ENCODE measurements at places on chromosomes 1 and 21. TPM values are rescaled to one million over a fixed set of nuclear protein-coding genes. Genes with fewer than 3 reads are reported as not detected.

FABP3 gene
- not detected for total RNA-seq

CLCA1 gene
- 0.13 TPM for total RNA-seq

S100A2 gene
- total RNA-seq, result 0.69 TPM

NCAM2 gene
- 0.13 TPM for total RNA-seq

TCHHL1 gene
- not detected for total RNA-seq

RNU1-2 gene
- total RNA-seq, result 2,678 TPM

CCDC30 gene
- 1.8 TPM for total RNA-seq

IRF2BP2 gene
- total RNA-seq, result 114 TPM

FCRL3 gene
- total RNA-seq, result not detected

SCAF4 gene
- total RNA-seq, result 49.3 TPM

LEFTY2 gene
- total RNA-seq, result not detected

PLA2G2C gene
- not detected for total RNA-seq

FHAD1 gene
- 0.80 TPM for total RNA-seq

WNT2B gene
- 0.15 TPM for total RNA-seq

SPRR2F gene
- total RNA-seq, result not detected

PLOD1 gene
- 41.2 TPM for total RNA-seq

CCDC181 gene
- total RNA-seq, result not detected

KLHDC9 gene
- total RNA-seq, result 3.3 TPM

UCK2 gene
- total RNA-seq, result 74.0 TPM

TNFRSF1B gene
- total RNA-seq, result 87.2 TPM

FOXD2 gene
- total RNA-seq, result not detected

CD1C gene
- 8.4 TPM for total RNA-seq

ANGEL2 gene
- 30.0 TPM for total RNA-seq

RNASEL gene
- 4.4 TPM for total RNA-seq
